ENCODE measurements at places on chromosomes 3 and 15.

DNA sequence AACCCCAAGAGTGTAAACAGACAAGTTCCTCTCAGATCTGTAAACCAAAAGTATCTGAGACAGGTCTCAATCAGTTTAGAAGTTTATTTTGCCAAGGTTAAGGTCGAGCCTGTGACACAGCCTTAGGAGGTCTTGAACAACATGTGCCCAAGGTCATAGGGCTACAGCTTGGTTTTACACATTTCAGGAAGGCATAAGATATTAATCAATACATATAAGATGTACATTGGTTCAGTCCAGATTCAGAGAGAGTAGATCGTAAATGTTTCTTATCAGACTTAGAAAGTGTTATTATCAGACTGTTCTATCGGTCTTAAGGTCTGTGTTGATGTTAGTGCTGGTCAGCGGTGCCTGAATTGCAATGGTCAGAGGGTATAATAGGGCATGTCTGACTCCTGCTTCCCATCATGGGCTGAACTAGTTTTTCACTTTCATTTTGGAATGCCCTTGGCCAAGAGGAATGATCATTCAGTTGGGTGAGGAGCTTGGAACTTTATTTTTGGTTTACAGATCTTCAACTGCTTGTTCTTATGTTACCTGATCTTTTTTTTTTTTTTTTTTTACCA, 27.0 kb upstream of the MFGE8 start:
- no peak for DNase-seq

GRCh38 chr3:16377847-16378302, 112.9 kb downstream of the OXNAD1 start:
- DNase-seq, result no peak

DNA sequence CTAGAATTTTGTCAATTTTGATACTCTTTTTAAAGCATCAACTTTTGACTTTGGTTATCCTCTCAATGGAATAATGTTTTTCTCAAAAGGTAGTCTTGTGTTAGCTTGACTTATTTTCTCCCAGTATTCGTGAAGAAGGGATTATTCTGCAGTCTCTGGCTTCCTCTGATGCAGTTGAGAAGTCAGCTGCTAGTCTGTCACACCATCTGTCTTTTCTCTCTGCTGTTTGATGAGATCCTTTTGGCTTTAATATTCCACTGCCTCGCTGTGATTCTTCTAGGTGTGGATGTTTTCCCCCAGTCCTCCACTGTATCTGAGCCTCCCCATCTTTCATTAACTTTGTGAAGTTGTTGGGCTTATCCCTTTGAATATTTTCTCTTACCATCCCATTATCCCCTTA, 141.0 kb downstream of the WDR72 start:
- DNase-seq, result no peak

- no peak for DNase-seq
Measured at GRCh38 chr3:71156062-71156665, 427.4 kb downstream of the FOXP1 start.

GRCh38 chr15:72307026-72307425, 12.9 kb downstream of the CELF6 start:
- DNase-seq, result no peak

DNA sequence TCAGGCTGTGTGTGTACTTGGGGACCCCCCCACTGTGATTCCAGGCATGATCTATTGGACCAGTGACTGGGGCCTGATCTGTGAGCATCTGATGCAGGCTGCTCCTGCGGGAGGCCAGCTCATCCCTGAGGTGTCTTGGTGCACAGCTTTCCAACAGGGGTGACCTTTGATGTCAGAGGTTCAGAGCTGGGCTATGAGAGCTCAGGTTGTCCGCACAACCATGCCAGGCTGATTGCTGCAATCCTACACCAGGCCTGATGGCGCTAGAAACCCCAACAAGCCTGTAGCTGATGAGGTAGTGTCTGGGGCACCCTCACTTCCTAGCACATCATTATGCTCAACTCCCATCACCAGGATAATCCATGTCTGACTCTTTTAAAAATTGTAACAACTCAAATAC, 56.1 kb upstream of the CACNA2D3 start:
- DNase-seq, result no peak

DNA sequence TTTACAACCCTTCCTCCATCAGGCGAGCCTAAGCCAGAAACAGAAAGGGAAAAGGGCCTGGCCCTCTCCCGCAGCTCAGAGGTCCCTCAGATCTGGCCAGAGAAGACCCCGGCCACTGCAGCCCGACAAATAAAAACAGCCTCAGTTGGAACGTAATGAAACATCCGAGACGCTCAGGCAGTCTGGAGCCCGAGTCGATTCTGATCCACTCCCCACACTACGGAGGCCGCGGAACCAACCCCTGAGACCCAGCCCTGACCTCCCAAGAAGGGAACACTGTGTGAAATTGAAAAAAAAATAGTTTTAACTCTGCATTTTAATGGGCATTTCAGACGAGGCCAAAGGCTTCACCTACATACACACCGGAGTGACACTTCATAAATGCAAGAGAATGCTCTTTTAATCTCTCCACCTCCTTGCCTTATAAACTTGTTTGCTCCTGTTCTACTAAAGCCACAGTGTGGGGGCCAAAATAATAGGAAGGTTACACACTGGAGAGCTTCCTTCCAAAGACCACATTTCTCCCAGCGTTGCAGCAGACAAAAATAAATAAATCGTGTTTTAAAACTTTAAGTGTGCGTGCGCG, 3.7 kb downstream of the MEIS2 start:
- DNase-seq, result no peak

GRCh38 chr15:74631935-74632560, 16.4 kb downstream of the CLK3 start:
- peak; percentile 88 for DNase-seq

GRCh38 chr3:55497250-55497649, 10.1 kb upstream of the WNT5A start:
- no peak for DNase-seq

DNA sequence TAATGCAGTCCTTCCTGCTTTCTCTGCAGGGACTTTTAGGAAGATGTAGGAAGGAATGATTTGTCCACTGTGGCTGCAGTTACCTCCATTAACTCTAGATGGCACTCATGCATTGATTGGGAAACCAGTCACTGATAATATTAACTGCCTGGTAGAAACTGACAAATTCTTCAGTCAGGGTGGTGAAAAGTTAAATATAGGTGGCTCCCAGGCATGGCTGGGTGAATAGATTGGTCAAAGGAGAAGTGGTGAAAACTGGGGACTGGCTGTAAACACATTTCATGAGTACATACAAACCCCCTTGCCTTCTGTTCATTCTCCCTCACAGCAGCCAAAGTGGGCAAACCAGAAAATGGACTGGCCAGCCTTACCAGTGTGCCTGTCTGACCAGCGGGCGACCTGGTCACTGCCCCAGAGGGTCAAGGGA, 333.4 kb downstream of the THSD4 start:
- no peak for DNase-seq

DNA sequence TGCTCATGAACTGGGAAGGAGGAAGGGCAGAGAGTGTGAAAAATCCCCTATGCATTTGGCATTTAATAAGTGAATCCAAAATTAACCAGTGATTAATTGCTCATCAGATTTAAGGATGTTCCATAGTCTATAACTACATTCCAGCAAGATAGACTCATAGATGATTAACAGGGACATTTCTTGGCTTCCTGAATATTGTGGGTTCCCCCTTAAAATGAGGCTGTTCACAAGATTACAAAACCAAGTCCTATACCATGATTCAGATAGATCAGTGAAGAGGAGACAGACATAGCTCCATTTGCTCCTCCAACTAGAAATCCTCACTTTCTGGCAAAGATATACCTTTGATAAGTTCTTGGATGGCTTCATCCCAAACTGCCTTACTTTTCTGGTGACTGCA, 15.4 kb downstream of the RASGRP1 start:
- DNase-seq, result no peak

- DNase-seq, result no peak
Measured at GRCh38 chr15:23518104-23518503, 47.4 kb upstream of the MKRN3 start.

GRCh38 chr3:61574854-61575253, 13.5 kb downstream of the PTPRG start:
- DNase-seq, result no peak

DNA sequence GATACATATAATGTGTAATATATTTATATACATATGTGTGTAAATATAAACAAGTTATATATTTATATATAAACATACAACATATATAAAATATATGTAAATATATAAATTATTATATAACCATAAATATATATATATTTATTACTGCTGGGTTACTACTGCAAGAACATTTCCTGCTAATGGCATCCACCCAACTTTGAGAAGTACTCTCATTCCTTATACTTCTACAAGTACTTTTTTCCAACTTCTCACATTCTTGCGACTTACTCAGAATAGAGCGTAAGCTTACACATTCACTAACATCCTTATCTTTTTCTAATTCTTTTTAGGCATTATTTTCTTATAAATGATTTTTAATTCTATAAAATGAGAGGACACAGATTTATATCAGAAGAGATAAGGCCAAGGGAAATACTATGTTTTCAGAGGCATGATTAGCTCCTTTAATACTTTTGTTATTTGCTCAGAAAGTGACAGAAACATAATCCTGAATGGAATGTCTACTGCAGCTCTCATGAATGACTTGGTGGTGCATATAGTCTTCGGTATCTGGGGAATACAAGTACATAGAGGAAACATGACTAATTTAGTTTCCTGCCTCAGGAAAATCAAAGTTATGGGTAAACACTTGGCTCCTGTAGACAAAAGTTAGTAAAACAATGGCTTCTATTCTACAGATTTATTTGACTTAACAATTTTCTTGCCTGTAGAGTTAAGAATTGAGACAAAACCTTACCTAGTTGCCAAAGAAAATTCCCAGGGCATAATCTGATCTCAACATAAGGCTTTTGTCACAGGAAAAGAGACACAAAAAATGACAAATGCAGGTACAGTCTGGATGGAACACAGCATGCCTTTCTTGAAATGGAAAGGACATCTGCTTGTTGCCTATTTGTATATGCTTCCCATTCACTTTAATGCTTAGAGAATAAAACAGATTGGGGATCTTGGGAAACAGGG, 453.9 kb downstream of the SQOR start:
- DNase-seq, result no peak

DNA sequence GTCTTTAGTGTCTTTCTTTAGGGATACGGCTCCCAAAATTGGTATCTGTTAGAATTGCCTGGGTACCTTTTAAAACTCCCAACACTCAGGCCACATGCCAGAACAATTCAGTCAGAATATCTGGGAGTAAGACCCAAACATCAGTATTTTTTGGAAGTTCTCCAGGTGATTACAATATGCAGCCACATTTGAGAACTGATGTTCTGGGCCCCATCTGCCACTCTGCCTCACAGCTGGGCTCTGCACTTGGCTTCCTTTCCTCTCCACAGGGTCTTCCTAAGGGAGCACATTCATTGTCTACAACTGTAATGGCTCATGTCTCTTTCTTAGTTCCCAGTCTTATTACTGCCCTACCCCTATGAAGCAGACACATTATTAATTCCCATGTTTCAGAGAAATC, 394.5 kb downstream of the MFSD1 start:
- DNase-seq, result no peak

GRCh38 chr15:69490356-69491037, 37.9 kb downstream of the RPLP1 start:
- DNase-seq, result no peak

DNA sequence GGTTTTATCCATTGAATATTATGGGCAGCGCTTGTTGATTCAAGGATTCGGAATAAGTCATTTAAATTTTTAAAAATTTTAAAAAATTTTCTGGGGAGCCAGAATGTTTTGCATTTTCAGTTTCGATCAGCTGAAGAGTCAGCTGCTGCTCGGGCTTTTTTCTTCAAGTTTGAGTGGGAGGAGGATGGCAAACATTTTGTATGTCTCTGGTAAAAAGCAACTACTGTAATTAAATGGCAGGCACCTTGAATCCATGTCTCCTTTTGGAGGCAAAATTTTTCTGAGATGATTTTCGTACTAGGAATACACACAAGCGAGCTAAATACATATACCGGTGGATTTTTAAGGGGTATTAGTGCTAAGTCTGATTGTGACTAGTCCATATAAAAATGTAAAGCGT, 612 bp downstream of the C3orf38 start:
- no peak for DNase-seq

- DNase-seq, result no peak
Measured at GRCh38 chr3:126340081-126340511, 17.1 kb downstream of the KLF15 start.

- DNase-seq, result no peak
Measured at GRCh38 chr15:57301307-57301706, 75.0 kb upstream of the CGNL1 start.

GRCh38 chr3:177421481-177421785, 224.2 kb upstream of the TBL1XR1 start:
- DNase-seq, result no peak

GRCh38 chr3:51995346-51996163, at the start of gene RPL29:
TSS of gene RPL29 (minus strand) at chr3:51995895. CDS start at chr3:51995461, 434 bp downstream.
- peak; percentile 89 for DNase-seq

- DNase-seq, result no peak
Measured at GRCh38 chr15:57751177-57751800, 44.8 kb downstream of the POLR2M start.

GRCh38 chr15:65818927-65819562, 27.0 kb upstream of the DENND4A start:
- DNase-seq, result no peak

DNA sequence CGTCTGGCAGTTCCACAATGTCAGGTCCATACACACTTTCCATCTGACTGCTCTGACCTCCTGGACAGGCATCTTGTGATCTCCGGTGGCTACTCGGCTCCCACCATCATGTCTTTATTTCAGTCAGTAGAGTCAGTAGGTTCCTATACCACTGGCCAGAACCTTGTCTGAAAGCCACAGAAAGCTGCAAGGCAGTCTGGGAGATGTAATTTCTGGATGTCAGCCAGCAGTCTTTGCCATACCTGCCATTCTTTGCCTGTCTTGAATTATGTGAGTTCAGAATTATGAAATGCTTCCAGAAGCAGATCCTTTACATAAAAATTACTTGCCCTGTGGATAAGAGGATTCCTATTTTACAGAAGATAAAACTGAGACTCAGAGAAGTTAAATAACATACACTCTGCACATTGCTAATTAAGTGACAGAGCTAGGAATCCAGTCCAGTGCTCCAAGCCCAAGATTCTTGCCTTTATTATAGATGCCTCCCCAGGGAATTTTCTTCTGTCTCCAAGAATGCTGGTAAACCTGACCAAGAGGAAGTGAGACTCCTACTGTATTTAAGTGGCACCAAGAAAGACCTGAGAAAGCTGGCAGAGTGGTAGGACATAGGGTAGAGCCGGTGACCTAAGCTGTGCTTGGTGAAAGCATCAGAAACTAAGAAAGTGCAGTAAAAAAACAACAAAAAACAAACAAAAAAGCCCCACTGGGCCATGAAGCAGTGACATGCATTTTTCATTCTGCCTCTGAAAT, 75.6 kb downstream of the IQCH start:
- DNase-seq, result no peak

GRCh38 chr15:39426552-39427532, 154.0 kb upstream of the THBS1 start:
- DNase-seq, result no peak

All from HuH-7.5 (cell line).